Stimulated activated CD4-positive, alpha-beta T cell treated with anti-CD3 and anti-CD28 coated beads, Interleukin-12 subunit alpha, Interleukin-12 subunit beta, amount 100 ng/mL, for 24 hours (primary cell): ENCODE measurements at places on chromosomes 7 and 10.

DNA sequence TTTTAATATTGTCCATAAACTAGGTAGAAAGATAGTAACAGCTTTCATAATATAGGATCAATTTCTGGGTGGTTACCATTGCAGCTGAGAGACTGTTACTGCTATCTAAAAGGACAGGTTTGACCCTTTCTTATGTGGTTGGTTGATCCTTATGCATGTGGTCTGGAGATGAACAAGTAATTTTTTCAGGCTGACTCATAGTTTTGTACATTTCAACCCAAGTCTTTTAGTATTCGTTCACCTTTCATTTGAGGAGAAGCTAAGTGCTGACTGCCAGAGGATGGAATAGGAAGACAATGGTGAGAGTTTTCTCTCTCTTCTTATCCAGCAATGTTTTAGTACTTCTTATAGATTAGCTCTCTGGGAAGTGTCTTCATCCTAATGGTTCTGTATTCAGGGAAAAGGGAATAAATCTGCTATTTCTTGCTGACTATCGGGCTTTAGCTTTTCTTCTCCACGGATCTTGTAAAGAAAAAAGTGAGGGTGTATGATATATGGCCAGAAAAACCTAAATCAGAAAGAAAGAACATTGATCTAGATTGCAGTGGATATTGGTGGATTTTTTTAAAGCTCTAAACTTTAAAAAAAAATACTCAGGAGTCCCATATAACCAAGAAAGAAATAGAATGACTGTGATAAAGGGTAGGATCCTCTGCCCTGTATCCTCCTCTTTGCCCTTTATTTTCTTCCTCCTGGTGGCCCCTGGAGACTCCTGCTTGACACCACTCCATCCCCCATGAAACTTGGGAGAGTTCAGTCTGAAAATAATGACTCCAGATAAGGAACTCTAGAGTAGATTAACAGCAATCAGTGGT is 88.0 kb downstream of the CPED1 start:
- DNase-seq: no peak

DNA sequence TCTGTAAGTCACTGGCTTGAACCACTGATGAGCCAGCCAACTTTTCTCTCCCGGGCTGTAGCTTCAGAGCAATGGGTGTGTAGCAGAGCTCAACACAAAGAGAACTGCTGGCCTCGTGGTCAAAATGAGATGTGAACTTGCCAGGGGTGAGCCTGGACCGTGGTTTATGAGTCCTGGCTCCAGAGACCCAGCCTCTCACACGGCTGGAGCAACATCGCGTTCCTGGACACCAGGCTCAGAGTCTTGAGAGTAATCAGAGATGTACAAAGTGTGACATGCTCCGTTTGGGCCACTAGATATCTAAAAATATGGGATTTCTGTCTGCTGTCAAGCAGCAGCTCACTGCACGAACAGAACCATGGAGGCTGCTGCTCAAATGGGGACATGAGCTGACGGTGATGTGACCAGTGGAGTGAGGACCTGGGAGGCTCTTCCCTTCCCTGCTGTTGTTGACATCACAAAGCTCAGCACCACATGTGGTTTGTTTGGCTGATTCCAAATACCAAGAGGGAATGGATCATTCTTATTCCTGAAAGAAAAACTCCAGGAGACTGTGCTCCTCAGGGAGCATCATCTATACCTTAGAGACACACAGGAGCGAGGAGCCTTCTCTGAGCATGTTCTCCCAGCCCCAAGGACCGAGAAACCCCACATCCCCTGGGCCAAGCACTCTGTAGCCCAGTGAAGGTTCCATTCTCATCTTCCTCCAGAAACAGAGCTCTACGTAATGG is 9.2 kb upstream of the SVIL start:
- no peak for DNase-seq

- DNase-seq: no peak
Observed at GRCh38 chr10:75708060-75708459, 276.6 kb downstream of the LRMDA start.

DNA sequence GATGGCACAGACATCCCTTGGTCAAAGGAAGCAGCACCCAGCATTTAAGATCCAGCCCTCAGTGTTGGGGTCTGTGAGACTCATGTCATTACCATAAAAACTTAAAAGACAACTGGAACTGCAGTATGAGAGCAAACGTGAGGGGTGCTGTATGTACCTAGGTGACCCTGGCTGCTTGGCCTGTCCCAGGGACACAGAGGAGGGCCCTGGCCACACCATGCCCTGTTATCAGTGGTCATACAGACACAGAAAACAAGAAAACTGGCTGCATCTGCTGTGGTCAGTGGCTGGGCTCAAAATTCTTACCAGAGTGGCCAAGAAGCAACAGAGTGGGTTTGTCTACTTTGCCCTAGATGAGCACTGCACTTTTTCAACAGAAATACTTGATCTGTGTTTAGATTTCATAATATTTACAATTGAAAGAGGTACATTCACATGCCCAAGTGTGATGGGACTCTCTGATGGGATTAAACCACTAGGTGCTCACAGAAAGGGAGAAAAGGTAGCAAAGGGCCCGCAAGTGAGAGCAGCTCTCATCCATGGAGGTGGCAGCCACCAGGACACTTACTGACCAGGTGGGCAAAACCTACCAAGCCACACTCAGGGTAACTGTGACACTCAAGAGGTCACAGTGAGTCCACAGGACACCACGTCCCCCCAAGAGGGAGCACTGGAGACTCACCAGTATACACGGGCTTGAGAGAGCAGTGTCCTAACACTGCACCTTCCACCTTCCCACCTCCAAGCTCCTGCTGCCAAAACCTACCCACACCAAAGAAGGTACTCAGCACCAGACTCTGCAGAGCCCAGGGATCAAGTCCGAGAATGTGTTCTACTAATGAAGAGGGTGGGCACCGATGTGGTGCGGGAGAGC is 68.1 kb upstream of the CAMK2B start:
- DNase-seq: no peak

GRCh38 chr7:156474241-156474743 is 166.3 kb upstream of the RNF32 start:
- DNase-seq: no peak
